Keratinocyte (primary cell): ENCODE measurements at places on chromosomes 4 and X.

- H3K4me1 ChIP-seq: peaks cover 4% of the 10 kb centered on the region
- no peaks in the 10 kb centered on the region for H3K36me3 ChIP-seq
- H3K4me3 ChIP-seq: no peak overlapping the region
- no peaks in the 10 kb centered on the region for H3K27me3 ChIP-seq
Observed at GRCh38 chr4:147846318-147847155, 114.6 kb downstream of the ARHGAP10 start.

- H3K27me3 ChIP-seq: no peaks in the 10 kb centered on the region
- H3K4me1 ChIP-seq: no peaks in the 10 kb centered on the region
- no peak overlapping the region for H3K27ac ChIP-seq
- no peak overlapping the region for H3K4me3 ChIP-seq
Observed at GRCh38 chr4:101049549-101050001, 297.8 kb downstream of the PPP3CA start.

DNA sequence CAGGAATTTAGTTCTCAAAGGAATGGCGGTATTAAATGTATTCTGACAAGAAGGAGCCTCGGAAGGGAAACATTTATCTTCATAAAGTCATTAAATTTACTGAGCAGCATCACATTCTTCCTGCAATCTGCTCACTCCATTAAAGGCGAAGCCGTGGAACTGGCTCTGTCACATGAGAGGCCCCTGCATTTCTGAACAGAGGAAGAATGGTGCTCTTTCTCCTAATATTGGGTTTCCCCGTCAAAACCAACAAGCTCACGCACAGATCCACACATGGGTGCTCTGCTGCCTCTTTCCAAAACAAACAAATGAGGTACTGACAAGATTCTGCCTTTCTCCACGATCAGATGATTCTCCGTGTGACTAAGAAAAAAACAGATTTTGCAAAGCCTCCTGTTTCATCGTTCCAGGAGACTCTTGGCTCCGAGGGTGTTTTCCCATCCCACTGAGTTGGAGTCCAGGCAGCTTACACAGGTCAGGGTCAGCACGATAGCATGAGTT is 191.2 kb downstream of the IDS start:
- DNase-seq: no peak
- H3K27me3 ChIP-seq: no peaks in the 10 kb centered on the region
- no peak overlapping the region for H3K27ac ChIP-seq
- no peaks in the 10 kb centered on the region for H3K36me3 ChIP-seq
- H3K4me3 ChIP-seq: no peak overlapping the region
- no peaks in the 10 kb centered on the region for H3K4me1 ChIP-seq

DNA sequence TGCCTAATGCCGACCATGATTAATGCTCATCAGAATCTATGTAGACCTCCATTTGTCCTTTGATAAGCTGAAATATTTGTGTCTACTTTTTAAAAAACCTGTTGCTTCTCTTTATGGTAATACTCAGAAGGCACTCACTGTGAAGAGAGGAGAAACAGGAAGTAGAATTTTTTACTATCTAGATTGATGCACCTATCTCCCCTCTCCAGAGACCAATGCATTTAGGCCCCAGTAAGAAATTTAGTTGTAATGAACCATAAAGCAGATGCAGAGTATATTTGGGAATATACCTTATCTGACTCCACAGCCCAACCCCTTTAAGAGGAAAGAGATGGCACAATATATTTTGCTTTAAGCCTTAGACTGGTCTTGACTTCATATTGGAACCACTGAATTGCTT is 11.1 kb downstream of the TBL1X start:
- H3K27ac ChIP-seq: no peak overlapping the region
- no peaks in the 10 kb centered on the region for H3K27me3 ChIP-seq
- no peaks in the 10 kb centered on the region for H3K36me3 ChIP-seq
- no peaks in the 10 kb centered on the region for H3K4me1 ChIP-seq
- H3K4me3 ChIP-seq: no peak overlapping the region

DNA sequence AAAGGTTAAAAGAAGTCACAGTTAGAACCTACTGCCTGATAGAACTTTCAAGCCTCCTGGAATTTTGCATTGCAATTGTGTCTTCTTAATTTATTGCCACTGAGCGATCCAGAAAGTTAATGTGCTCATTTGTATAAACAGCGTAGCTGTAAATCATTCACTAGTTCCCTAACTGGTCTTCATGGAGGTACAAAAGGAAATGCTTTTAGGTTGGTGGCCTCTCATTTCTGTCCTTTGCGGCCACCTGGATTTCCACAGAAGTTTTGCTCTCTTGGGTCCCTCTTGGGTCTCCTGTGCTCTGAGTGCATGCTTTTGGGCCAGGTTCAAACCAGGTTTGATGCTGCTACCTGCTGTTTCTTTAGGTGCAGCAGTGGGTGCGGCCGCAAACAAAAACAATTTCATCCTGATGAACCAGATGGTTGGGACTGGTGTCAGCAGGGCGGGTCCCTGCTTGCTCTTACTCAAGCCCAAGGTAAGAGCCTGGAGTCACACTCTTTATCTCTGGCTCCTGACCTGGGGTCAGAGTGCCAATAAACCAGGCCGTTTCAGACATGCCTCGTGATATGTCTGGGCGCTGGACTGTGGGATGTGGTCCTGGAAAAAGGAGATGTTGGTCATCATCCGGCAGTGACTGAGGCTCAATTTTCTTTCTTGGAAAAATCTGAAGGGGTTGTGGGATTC is 270.1 kb downstream of the PTTG2 start:
- no peaks in the 10 kb centered on the region for H3K36me3 ChIP-seq
- DNase-seq: peak; percentile 5
- H3K4me3 ChIP-seq: no peak overlapping the region
- H3K27ac ChIP-seq: no peak overlapping the region

DNA sequence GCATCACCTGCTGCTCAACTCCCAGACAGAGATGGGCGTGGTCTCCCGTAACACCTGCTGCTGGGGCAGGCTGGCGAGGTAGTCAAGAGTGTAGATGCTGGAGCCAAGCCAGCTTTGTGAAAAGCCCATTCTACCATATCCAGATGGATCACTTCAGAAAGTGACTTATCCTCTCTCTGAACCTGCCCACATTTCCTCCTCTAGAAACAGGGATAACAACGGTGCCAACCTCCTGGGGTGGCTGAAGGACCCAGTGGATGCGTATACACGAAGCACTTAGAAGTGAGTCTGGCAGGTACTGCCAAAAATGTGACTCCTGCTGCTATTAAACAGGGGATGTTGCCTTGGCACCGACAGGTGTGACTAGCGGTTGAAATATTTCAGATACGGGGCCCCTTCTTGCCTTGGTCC is 95.8 kb downstream of the SORBS2 start:
- no peak overlapping the region for H3K27ac ChIP-seq
- H3K36me3 ChIP-seq: no peaks in the 10 kb centered on the region
- H3K4me3 ChIP-seq: no peak overlapping the region
- peaks cover 3% of the 10 kb centered on the region for H3K27me3 ChIP-seq
- peaks cover 9% of the 10 kb centered on the region for H3K4me1 ChIP-seq

- H3K27ac ChIP-seq: no peak overlapping the region
- peaks cover 21% of the 10 kb centered on the region for H3K4me1 ChIP-seq
- H3K27me3 ChIP-seq: no peaks in the 10 kb centered on the region
- DNase-seq: no peak
- H3K4me3 ChIP-seq: no peak overlapping the region
- H3K36me3 ChIP-seq: peaks cover 16% of the 10 kb centered on the region
Observed at GRCh38 chr4:2624782-2625530, 88.5 kb downstream of the FAM193A start.

GRCh38 chrX:72262077-72262476 is 15.0 kb downstream of the RPS4X start:
- H3K4me1 ChIP-seq: no peaks in the 10 kb centered on the region
- H3K36me3 ChIP-seq: no peaks in the 10 kb centered on the region
- DNase-seq: no peak
- H3K27ac ChIP-seq: no peak overlapping the region
- H3K27me3 ChIP-seq: peaks cover 16% of the 10 kb centered on the region

DNA sequence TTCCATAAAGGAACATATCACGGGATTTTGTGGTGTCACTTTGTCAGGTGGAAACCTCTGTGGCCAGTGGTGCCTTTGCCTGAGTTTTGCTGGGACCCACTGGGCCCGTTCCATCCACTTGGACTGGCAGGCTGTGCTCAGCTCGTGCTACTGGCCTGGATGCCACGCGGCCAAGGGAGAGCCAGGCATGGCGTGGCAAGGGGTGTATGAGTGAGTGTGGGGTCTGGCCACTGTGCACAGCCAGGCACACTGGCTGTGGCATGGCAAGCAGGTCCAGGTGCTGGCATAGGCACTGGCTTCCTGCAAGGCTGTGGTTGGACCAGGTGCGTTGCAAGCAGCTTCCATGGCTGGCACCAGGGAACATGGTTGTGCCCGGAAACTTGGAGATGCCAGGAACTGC is 60.8 kb downstream of the TBCK start:
- H3K27ac ChIP-seq: no peak overlapping the region
- H3K36me3 ChIP-seq: peaks cover 3% of the 10 kb centered on the region
- no peak for DNase-seq
- H3K27me3 ChIP-seq: no peaks in the 10 kb centered on the region

DNA sequence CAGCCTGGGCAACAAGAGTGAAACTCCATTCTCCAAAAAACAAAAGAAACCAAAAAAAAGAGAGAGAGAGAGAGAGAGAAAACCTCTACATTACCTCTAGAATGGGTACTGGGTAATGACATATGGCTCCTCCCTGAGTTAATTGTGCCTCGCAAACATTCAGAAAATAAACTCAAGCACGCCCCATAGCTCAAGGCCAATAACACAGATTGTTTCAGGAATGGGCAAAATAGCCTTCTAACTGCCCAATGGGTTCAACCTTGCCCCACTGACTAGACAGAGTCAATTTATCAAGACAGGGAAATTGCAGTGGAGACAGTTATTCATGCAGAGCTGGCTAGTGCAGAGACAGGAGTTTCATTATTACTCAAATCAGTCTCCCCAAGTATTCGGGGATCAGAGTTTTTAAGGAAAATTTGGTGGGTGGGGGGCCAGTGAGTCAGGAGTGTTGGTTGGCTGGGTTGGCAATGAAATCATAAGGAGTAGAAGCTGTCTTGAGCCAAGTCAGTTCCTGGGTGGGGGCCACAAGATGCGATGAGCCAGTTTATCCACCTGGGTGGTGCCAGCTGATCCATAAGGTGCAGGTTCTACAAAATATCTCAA is 25.1 kb downstream of the NIPAL1 start:
- DNase-seq: no peak
- H3K36me3 ChIP-seq: no peaks in the 10 kb centered on the region
- H3K27me3 ChIP-seq: no peaks in the 10 kb centered on the region
- H3K4me1 ChIP-seq: no peaks in the 10 kb centered on the region

DNA sequence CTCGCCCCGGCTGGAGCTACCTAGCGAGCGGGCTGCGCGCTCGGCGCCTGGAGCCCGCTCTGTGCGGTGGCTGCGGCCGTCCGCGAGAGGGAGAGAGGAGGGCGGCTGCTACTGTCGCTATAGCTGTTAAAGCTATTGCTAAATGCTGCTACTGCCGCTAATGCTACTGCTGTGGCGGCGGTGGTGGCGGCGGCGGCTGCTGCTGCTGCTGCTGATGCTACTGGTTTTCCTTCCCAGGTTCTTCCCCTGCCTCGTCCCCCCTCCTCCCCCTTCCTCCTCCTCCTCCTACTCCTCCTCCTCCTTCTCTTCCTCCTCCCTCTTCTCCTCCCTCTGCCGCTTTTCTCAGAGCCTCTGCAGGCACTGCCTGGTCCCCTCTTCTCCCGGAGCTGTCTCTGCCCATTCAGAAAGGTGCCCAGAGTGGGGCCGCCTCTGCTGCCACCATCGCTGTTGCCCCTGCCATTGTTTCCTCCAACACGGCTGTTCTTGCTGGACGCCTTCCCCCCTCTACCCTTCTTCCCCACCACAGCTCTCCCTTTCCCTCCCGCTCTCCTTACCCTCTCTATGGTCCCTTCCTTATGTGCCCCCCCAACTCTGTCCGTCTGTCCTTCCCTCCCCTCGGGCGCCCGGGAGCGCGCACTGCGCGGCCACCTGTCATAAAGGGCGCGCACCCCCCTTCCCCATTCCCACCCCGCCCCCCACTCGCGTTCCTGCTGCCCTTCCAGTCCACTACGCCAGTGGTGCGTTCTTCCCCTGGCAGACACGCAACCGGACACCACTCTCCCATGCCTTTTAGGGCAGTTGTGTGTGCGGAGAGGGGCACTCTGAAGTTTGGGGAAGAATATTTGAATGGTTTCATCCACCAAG is at the start of gene NEXMIF:
TSS of gene NEXMIF (minus strand) at position 228 of the 864 bp plus-strand sequence.
- H3K36me3 ChIP-seq: no peaks in the 10 kb centered on the region
- H3K4me1 ChIP-seq: no peaks in the 10 kb centered on the region
- no peak for DNase-seq
- H3K4me3 ChIP-seq: peak within 1 kb of the TSS; percentile 39

DNA sequence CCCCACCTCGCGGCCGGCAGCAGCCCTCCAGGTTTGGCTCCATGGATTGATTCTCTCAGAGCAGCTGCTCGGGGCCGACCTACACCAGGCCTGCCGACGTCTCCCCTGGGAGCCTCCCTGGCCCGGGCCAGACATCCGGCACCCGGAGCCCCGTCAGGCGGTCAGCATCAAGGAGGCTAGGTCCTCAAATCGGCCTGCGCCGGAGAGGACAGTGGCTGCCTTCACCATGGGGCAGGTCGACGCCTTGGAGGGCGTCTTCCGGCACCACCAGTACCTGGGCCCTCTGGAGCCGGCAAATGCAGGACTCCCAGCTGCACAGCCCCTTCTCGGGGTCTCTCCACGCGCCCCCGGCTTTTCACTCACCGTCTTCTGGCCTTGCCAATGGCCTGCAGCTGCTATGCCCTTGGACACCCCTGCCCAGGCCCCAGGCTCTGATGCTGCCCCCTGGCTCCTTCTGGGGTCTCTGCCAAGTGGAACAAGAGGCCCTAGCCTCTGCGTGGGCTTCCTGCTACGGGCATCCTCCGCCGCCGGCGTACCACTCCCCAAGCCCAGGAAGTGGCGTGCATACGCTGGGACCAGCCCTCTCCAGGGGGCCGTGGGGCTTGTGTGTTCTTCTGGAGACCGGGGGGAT is 341.8 kb downstream of the MAGEB5 start:
- H3K36me3 ChIP-seq: no peaks in the 10 kb centered on the region
- H3K27me3 ChIP-seq: no peaks in the 10 kb centered on the region
- H3K4me1 ChIP-seq: no peaks in the 10 kb centered on the region

- peaks cover 7% of the 10 kb centered on the region for H3K4me1 ChIP-seq
- H3K36me3 ChIP-seq: peaks cover 4% of the 10 kb centered on the region
- H3K27me3 ChIP-seq: no peaks in the 10 kb centered on the region
- no peak overlapping the region for H3K4me3 ChIP-seq
- no peak overlapping the region for H3K27ac ChIP-seq
Observed at GRCh38 chrX:153778181-153778580, 2.7 kb upstream of the SRPK3 start.
